MM.1S (cell line): ENCODE measurements at places on chromosomes 16 and 17.
A peak's percentile ranks its signal among the peaks of the same experiment; 100 is the strongest.

- DNase-seq: no peak
These were observed 217.8 kb upstream of the SOX9 start for GRCh38 chr17:71902894-71903506.

DNA sequence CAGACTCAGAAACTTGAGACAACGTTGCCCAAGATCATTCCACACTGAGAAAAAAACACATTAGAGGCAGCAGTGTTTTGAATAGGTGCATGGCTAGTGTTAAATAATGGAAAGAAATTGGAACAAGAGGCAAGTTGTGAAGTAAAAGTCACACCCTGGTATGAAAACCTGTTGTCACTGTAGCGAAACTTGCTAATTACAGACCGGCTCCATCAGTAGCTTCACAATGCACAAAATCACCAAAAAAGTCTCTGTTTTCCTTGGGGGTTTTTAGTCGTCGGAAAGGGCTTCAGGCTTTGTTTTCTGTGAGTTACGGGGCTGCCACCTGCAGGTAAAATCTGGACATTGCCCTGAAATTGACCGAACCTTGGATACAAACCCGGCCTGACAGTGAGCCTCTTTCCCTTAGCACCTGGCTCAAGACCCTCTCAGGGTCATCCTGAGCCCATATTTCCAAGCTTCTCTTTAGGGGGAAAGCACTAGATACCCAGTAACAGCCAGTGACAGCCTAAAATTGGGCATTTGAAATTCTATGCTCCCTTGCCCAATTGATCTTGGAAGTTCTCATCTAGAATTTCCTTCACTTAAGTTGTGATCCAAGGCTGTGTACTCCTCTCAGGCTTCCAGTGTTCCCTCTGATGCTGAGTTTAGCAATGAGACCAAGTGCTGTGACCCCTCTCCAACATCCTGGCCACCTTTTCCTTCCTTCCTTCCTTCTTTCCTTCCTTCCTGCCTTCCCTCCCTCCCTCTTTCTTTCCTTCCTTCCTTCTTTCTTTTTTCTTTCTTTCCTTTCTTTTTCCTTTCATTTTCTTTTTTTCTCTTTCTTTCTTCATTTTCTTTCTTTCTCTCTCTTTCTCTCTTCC, 7.2 kb upstream of the GRB2 start:
- DNase-seq: peak; percentile 78

DNA sequence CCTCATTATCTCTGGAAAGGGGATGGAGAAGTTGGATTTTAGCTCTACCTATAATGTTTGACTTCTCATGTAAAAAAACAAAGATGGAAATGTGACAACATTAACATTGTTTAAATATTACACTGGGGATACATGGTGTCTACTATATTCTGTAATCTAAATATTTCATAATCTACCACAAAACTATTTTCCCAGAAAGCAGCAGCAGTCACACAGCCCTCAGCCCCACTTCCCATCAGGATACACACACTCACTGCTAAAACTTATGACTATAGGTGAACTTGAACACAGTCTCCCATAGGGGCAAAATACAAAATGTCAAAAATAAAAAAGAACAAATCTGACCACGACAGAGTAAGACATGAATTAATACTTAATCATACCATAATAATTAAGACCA, 95.7 kb downstream of the KANSL1 start:
- DNase-seq: no peak

DNA sequence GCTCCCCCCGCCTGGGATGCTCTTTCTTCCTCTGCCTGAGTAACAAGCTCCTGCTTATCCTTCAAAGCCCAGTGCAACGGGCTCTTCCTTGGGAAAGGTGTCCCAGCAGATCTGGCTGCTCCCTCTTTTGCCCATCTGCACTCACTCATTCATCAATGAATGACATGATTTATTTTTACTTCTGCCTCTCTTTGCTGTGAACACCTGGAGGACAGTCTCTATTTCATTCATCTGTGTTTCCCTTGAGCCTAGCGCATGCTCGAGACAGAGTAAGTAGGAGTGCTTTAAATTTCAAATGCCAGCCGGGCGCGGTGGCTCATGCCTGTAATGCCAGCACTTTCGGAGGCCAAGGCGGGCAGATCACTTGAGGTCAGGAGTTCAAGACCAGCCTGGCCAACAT, 22.0 kb upstream of the GINS2 start:
- DNase-seq: no peak

- no peak for DNase-seq
These were observed 2.0 kb upstream of the DNAI2 start for GRCh38 chr17:74271901-74272561.

- no peak for DNase-seq
These were observed 1.5 kb upstream of the NPTX1 start for GRCh38 chr17:80477647-80478478.

- no peak for DNase-seq
These were observed 81.1 kb upstream of the LHX1 start for GRCh38 chr17:36856222-36856621.

GRCh38 chr17:63337579-63337978, 108.5 kb downstream of the CYB561 start:
- DNase-seq: no peak

DNA sequence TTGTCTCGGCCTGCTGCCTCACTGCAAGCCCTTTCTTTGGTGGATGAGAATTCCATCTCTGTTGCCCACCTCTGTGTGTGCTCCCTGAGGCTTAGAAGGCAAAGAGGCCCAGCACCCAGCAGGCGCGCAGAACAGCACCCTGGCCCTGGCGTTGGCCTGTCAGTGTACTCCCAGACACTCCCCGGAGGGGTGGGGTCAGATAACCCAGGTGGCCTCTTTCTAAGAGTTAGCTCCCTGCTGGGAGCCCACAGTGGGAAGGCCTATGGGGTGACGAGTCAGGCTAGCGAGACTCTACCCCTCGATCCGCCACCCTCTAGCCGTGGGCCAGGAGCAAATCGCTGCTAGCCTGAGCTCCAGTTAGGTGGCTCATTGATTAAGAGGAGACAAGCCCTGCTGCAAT, 38.1 kb downstream of the SRL start:
- no peak for DNase-seq

DNA sequence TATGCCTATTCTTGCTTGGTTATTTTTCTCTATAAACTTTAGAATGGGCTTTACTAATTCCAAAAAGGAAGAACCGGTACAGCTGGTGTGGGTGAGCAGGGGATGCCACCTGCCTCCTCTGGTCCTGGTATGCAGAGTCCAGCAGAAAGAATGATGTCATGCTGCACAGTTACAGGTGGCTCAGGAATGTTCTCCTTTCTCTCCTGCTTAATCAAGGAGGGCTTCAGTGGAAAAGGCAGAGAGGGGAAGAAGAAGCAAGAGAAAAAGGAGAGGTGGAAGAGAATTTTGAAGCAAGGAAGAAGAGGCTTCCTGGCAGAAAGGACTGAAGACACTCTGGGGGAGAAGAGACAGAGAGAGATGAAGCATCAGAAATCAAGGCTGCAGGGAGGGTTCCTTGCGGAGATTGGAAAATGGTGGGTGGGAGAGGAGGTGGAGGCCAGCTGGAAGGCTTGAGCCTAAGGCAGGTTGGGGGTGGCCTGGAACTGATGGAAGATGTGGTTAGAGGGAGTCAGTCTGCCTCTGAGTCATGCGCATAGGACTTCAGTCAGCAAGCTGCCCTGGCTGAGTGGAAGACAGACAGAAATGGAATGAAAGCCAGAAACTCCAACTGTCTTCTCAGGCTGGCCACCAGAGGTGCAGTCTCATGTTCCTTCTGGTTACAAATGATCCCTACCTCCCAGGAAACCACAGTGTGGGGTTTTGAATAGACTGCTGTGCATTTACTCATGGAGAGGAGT, 64.6 kb upstream of the CRHR1 start:
- DNase-seq: no peak

GRCh38 chr16:12902511-12903372, 1.3 kb downstream of the SHISA9 start:
- DNase-seq: no peak

- DNase-seq: no peak
These were observed 12.8 kb downstream of the PLXDC1 start for GRCh38 chr17:39138431-39139160.

DNA sequence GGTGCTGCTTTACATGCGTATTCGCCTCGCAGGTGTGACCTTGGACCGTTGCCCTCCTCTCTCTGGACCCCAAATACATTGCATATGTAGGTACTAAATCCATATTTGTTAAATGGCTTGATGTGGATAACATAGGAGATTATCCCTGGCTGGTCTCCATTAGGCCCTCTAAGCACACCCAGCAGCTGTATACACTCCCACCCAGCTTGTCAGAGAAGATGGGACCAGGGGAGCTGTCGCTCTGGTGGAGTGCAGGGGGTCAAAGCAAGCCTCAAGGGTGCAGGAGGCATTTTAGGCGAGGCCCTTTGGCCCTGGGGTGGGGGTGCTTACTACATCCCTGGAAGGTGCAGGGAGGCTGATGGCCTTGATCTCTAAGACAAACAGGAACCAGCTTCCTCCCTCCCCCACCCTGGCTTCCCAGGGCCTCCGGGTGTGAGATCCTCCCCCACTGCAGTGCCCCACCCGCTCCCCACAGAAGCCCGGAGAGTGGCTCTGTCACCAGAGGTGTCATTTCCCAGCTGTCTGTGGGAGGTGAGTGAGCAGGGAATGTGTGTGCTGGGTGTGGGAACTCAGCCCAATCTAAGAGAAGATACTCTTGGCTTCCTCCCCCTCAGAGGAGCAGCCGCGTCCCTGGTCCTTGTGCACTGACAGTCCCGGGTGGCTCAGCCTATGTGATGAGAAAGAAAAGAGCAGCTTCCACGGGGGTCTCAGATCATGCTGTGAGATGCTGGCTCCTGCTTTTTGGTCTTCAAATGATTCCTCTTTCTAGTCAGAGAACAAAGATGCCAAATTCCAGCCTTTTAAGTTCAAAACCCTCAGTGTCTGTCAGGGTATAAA, 1.4 kb upstream of the VAMP2 start:
- no peak for DNase-seq

DNA sequence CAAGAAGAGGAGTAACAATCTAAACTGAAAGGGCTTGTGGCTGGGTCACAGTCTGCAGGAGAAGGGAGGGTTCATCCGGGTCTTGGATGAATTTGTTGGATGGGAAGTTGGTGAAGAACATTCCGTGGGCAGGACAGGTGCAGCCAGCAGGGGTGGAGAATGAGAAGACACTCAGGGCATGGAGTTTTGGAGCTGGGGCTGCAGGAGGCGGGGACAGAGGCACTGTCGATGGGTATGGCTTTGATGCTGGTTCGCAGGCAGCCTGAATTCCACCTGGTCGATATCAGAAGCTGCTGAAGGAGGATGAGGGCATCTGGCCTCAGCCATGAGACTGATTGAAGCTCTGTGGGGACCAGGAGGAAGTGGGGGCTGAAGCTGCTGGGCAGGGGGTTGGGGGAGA, 36.1 kb upstream of the CBFA2T3 start:
- no peak for DNase-seq

DNA sequence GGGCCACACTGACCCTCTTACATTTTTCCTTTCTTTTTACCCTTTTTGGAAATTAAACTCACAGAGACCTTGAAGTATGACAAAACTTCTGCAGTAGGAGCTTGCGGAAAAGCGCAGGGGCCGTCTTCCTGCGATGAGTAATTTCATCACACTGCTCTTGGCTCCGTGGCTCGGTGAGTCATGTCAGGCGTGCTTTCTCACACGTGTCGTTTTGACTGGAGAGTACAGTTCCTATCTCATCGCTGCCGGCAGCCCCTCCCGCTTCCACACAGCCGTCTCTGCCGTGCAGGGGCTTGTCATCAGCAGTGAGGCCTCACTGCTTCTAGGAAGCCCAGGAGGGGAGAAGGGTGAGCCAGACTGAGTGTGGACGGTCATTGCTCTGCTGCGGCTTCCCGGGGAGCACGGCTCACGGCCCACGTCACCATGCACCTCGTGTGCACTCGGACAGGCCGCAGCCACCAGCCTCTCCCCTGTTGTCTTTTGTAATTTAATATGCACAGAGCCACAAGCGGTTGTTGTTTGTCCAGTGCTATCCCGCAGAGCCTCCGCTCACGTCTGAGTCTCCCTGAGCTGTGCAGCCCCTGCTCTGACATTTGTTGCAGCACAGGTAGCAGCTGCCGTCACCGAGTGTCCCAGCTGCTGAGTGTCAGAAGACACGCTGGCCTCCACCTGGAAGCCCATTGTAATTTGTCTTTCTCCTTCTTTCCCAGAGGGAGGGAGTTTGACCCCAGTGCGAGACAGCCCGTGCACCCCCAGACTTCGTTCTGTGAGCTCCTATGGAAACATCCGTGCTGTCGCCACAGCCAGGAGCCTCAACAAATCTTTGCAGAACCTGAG, 99.4 kb upstream of the CHMP6 start:
- no peak for DNase-seq

DNA sequence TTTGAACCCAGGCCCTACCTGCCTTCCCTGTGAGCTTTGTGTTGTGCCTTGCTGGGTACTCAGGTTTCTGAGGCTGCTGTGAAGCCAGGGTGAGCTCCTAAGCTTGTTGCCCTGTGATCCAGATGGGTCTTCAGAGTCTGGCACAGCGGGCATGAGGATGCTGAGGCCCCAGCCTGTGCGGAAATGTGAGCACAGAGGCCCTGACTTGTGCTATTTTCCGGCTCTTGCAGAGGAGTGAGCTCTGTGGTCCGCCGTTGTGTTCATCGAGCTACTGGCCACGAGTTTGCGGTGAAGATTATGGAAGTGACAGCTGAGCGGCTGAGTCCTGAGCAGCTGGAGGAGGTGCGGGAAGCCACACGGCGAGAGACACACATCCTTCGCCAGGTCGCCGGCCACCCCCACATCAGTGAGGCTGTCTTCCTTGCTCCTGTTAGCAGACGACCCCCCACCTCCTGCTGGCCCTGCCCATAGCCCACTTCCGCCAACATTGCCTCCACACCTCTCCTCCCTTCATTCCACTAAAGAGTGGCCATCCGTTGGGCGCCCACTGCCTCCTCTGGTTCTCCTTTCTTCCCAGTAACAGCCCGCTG, 2.7 kb downstream of the PHKG2 start:
- DNase-seq: no peak

DNA sequence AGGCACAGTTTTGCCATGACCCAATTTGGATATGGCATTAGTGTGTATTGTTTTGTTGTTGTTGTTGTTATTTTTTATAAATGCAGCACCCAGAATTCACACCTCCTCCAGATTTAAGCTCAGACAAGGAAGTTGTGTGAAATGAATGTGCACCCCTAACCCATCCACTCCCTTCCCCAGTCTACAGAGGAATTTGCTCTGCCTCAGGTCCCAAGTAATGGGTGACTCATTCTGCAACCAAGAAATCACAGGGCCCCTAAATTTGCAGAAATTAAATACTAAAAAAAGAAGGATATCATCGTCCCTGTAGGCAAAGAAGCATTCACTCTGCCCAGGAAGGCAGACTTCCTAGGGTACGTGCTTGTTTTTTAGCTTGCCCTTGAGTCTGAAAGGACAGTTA, 62.3 kb downstream of the CLEC16A start:
- no peak for DNase-seq

- DNase-seq: peak; percentile 67
These were observed 48.9 kb upstream of the LHX1 start for GRCh38 chr17:36888236-36888951.
